T follicular helper cell (primary cell): ENCODE measurements at places on chromosomes 2 and 18.

DNA sequence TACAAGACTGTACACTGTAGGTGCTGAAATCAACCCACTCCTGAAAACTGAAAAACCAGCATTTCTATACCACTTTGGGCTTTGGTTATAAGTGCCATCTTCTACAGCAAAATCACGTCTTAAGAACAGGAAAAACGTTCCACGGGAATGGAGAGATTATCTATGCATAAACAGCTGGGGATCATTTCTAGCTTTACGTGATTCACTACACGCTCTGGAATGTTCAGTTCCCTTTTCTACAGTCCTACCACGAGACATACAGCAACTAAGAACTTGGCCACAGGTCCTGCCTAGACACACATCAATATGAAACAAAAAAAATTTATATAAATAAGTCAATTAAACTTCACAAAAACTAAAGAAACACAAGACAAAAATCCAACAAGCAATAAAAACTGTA, 3.6 kb downstream of the CXCR4 start:
- DNase-seq = no peak

GRCh38 chr18:69817335-69817940, 130.2 kb downstream of the CD226 start:
- DNase-seq = no peak

GRCh38 chr2:4340536-4340935, 637.2 kb downstream of the DCDC2C start:
- DNase-seq = no peak

DNA sequence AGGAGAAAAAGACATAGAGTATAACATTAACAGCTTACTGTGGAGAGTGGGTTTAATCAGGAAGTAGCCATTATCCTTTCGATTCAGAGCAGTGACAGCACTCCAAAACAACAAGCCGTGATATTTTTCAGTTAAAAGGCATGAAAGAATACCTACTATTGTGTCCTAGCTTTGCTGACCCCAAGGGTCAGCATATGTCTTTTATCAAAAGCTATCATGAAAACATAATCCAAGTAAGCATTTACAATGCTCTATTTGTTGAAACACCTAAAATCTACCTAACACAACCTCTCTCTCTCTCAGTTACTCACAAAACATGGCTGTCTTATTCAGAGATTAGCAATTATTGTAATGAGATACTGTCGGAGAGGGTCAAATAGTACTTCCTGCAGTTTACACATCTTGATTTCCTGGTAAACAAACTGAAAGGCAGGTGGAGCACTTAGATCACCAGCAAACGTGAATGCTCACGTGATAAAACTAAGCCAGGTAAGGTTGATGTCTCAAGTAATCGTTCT, 100.0 kb downstream of the BAZ2B start:
- peak; percentile 7 for DNase-seq

GRCh38 chr2:129575431-129575830, 404.0 kb upstream of the RAB6C start:
- no peak for DNase-seq

DNA sequence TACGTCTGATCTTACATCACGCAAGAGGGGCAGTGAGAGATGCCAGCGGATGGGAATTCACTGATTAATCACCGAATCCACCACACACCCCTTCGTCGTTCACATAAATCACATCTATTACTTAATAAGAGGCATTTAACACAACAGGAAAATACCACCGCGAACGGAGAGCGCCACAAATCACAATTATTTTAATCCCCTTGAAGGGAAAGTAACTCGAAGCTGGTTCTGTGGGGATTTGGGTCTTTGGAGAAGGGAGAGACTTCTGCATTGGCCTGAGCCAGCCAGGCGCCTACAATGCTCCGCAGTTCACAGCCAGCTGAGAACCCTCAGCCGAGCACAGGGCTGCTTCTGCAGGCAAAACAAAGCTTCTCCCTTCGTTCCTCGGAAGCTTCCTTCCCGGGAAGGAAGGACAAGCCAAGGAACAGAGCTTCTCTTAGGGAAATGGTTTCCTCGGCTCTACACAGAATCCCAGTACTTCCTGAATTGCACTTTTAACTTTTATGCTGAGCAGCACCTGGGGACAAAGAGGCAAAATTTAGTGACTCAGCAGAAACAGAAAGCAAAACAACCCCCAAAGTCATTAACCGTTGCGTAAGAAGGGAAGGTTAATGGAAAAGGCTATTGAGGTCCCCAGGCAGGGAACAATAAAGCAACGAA, at the start of gene LRP1B:
TSS of gene LRP1B (minus strand) at position 7 of the 660 bp plus-strand sequence. CDS start 287 bp downstream, outside the sequence.
- DNase-seq = no peak

DNA sequence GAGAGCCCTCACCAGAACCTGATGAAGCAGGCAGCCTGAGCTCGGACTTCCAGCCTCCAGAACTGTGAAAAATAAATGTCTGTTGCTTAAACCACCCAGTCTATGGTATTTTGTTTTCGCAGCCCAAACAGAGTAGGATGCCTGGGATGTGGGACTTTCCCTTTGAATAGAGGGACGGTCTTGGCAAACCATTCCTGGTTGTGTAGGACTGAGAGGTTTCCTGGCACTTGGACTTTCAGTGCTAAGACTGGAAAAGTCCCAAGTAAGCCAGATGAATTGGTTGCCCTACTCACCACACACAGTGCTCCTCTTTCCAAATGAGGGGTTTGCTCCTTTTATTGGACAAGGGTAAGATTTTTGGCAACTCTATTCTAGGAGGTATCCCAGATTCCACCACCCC, 46.8 kb upstream of the ACMSD start:
- no peak for DNase-seq

DNA sequence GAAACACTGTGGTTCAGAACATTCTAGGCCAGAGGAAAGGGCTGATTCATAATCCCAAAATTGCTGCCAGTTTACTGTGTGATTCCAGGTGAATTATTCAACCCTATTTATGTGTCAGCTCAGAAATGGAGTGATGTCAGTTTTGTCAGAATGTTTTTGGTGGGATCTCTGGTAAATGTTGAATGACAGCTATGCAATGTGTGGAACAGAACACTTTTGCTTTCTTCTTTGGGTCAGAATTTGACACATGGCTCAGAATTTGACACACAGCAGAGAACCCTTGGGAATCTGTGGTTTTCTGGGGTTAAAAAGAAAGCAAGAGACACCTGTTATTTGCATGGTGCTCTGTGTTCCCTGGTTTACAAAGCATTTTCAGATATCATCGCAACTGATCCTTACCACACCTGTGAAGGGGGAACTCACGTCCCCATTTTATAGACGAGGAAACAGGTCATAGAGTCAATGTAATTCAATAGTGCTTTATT, 1.6 kb upstream of the MTA3 start:
- no peak for DNase-seq

GRCh38 chr2:174752403-174753037, 11.8 kb downstream of the CHRNA1 start:
- DNase-seq = no peak

- no peak for DNase-seq
Observed at GRCh38 chr18:24346254-24346653, 51.4 kb downstream of the OSBPL1A start.

- no peak for DNase-seq
Observed at GRCh38 chr2:172429301-172429968, 2.0 kb downstream of the ITGA6 start.
